ENCODE measurements at places on chromosomes 16 and 17.

DNA sequence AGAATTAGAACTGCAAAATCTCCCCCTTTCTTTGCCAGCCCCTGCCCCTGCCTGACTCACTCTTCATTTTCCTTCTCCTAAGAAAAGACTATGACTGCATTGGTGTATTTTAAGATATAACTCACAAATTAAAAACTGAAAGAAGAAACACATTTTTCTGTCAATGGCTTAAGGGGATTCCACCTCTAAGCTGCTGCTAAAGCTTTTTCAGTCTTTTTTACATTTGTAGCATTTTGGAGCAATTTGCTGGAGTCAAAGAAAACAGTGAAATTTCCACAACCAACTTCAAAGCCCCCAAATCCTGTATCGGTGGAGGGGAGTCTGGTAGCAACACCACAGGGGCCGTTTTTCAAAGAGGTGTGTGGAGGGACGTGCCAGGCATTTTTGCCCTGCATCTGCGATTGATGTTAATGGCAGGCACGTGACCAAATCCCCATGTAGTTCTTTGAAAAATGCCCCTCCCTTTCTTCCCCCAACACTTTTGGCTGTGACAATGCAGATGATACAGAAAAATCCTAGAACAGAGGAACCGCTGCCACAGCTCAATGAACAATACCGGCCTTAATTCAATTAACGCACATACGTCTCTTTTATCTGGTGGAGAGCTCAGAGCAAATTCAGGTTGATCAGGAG is 28.5 kb downstream of the MAF start:
- DNase-seq, result no peak

DNA sequence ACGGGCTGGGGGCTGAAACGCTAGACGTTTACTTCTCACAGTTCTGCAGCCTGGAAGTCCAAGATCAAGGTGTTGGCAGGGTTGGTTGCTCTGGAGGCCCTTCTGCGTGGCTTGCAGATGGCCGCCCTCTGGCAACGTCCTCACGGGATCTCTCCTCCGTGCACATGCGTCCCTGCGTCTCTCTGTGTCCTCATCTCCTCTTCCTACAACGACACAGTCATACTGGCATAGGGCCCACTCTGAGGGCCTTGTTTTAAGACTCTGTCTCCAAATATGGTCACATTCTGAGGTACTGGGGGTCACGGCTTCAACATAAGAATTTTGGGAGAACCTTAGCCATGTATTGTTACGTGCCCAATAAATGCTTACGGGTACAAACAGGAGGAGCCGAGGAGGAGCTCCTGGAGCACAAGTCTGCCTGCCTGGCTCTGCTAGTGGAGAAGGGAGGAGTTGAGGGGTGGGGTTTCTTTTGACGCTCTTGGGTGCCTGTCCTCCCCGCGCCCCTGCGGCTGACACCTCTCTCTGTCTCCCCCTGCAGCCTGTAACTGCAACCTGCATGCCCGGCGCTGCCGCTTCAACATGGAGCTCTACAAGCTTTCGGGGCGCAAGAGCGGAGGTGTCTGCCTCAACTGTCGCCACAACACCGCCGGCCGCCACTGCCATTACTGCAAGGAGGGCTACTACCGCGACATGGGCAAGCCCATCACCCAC is 141.1 kb downstream of the NTN1 start:
- DNase-seq, result no peak

GRCh38 chr17:75587675-75588595 is at the start of gene MYO15B:
MYO15B (plus strand) TSS chr17:75587800; CDS start chr17:75588058, 258 bp downstream.
- peak; percentile 40 for DNase-seq

DNA sequence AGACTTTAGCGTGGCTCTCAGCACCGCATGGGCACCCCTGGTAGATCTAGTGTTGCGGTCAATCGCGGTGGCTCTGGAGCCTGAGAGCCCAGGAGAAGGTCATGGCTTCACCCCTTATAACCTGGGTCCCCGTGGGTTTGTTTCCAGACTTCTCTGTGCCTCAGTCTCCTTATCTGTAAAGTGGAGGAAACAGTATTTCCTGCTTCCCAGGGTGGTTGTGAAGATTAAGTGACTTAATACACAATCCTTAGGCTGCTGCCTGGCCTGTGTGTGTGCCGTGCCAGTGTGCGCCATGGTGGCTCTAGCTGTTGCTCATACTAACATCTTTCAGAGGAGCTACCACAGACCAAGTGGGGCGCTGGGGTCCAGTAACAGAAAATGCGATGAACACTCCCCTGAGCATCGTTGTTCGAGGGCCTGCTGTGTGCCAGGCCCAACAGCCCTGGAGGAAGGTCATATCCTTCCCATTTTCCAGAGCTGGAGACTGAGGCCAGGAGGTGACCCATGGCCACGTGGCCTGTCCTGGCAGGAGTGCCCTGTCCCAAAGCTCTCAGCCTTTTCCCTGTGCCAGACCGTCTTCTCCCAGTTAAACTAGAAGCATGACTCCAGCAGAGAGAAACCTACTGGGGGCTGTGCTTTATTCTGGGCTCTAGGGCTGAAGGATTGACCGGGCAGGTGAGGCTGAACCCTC is 70.1 kb downstream of the CMIP start:
- no peak for DNase-seq

DNA sequence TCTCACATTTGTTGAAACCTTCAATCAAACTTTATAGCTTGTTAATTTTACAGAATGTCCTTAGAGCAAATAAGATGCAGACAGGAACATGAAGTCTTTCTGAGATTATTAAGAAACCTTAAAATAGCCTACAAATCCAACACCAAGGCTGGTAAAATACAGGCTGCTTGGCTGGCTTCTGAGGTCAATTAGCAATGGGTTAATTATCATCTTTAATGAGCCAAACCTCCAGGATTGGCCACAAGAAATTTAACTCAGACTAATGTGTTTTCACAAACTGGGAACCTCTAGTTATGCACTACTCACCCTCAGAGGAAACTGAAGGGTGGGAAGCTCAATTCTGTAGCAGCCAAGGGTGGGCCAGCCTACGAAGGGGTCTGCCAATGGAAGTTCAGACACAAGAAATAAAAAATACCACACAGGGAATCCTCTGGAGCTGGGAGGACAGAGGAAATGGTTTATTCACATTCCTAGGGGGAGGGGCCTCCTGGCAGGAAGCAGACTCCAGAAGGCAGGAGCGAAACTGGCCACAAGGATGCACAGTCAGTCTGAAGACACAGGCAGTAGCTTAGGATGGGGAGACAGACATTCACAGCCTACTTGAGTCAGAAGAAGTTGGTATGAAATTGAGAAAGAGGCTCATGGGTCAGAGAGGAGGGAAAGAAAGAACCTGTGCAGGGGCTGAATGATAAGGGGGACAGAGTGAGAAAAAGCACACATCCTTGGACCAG is 36.1 kb downstream of the HIC1 start:
- no peak for DNase-seq

- no peak for DNase-seq
Measured at GRCh38 chr16:88792668-88793250, 7.7 kb upstream of the PIEZO1 start.

GRCh38 chr17:77327566-77328464 is 187.0 kb downstream of the SEC14L1 start:
- DNase-seq, result no peak

GRCh38 chr17:36993227-36993626 is 44.5 kb downstream of the AATF start:
- no peak for DNase-seq

DNA sequence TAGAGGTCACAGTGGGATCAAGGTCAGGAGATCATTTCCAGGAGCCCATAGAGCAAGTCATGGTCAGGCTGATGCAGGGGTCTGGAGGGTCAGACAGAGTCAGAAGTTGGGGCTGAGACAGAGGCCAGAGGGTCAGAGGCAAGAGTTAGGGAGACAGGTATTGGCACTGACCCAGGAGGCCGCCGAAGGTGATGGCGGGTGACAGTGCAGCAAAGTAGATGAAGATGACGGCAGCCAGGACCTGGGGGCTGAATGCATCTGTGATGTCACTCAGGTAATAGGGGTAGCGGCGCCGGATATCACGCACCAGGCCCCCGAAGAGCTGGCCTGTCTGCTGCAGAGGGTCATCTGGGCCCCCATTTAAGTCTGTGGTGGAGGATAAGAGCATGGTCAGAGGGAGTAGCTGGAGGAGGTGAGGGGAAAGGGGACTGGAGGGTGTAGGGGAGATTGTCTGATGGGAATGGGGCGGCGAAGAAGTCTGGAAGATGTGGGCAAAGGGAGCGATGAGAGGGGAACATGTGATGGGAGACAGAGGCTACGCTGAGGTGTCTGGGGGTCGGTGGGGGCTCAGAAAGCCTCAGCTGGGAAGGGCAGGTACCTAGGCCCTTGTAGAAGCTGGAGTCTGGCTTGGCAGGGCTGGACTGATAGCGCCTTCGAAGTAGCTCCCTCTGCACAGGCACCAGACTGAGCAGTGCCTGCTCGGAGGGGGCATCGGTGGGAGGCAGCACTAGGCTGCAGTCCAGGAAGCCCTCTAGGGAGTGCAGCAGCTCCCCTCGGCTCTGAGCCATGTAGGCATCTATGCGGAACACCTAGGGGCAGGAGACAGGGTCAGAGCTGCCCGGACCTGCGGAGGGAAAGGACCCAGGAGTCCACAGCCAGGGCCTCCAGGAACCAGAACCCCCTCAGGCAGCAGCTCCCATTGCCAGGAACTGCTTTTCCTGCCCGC is 9.8 kb downstream of the SLC4A1 start:
- DNase-seq, result no peak

DNA sequence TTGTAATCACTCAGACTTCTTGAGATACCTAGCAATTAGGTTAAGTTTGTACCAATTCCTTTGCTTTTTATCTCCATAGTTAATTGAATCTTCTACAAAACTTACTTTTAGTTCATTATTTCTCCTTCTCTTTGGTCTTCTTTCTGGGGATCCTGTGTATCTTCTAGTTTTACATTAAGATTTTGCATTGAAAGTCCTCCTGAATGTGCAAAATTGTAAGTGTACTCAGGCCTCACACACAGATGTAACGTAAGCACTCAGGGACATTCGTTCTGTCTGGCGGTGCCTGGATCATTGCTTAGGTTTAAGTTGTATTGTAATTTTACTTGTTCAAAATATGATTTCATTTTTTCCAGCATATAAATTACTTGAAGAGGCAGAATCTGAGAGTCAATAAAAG is 222.6 kb upstream of the CPHXL start:
- no peak for DNase-seq

- DNase-seq, result no peak
Measured at GRCh38 chr16:80287674-80288073, 253.1 kb upstream of the DYNLRB2 start.

DNA sequence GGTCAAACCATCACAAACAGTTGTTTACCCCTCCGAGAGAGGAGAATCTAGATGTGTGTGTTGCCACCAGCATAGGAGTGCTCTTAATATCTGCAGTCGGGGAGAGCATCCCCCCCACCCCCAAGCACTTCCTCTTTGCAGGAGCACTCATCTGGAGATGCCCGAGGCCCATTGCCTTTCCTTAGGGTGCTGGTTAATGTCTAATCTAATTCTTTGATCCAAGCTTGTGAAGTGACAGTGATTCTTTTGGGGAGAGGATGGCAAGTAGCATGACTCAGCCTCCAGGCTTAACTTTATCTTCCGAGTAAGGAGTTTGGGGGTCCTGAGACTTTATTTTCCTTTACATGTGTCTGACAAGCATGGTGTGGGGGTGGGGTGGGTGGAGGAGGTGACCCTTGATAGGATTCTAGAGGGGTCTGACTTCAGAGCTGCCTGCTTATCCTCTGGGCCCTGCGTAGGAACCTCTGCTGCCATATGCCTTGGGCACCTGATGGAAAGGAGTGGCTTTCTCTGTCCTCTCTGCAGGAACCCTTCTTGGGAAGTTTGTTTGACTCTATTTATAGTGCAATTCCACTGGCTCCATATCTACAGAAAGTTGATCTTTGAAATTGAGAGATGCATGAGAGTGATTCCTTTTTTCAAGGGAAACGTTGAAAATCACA is 207.1 kb downstream of the SPECC1 start:
- DNase-seq, result no peak

GRCh38 chr16:55711959-55712876 is 56.4 kb downstream of the SLC6A2 start:
- peak; percentile 27 for DNase-seq

DNA sequence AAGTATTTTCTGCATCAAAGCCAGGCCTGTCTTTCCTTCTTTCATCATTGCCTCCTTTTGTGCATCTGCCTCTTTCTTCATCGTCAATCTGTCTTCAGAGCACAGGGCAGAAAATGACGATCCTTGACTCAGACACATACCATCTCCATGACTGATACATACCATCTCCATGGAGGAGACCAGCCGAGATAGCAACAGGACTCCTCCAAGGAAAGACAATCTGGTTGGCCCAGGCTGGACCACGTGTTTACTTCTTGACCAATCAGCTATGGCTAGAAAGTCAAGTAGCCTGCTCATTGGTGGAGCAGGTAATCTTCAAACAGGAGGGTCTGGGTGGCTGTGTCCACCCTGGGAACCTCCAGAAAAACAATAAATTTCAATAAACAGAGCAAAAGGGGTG is 164.6 kb downstream of the CPPED1 start:
- no peak for DNase-seq

- no peak for DNase-seq
Measured at GRCh38 chr17:27453471-27453870, 2.8 kb upstream of the KSR1 start.

DNA sequence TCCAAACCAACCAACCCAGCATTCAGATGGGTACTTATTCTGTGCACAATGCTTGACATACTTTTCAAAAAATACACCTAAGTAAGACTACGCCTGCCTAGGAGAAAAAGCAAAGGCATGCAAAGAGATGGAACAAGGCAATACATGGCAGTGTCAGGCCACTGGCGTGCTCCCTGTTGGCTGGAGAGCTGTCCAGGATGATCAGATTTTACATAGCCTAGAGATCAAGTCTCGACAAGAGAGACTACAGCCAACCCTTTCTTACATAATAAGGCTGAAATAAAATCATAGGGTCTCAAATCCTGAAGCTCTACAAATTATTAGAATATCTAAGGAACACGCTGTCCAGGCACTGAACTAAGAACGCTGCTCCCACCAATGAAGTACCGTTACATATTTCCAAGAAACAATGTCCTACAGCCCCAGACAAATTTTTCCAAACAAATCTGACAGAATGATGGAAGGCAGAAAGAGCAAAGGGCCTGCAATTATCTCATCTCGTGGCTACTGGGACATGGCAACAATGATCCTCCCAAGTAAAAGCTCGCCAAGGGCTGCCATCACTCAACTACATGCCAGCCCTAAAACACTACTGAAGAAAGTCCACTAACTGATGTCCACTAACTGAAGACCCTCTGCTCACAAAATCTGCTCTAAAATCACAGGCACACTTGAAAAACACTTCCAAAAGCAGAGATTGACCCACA is 5.1 kb downstream of the RPS15A start:
- DNase-seq, result no peak

GRCh38 chr17:64984181-64984580 is 64.9 kb upstream of the LRRC37A3 start:
- no peak for DNase-seq

- no peak for DNase-seq
Measured at GRCh38 chr17:78063489-78063888, 65.1 kb downstream of the TMC6 start.

DNA sequence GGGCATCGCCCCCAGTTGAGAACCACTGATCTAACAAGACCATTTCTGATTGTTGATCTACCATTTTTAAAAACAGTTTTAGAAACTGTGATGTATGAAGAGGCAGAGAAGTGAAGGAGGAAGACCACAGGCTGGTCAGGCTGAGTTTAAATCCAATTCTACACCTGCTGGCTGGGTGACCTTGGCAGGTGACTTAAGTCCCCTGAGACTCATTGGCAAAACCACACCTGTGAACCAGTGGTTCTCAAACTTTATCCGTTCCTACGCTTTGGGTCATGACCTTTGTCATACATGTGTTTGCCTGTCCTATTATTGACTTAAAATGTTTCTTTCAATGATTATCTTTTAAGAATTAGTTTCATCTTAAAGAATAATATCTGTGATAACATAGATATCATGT is 2.3 kb downstream of the GP2 start:
- no peak for DNase-seq

Data from DMS153 (cell line).